ENCODE measurements at places on chromosomes 2 and 18.

GRCh38 chr2:172613040-172613439, 57.1 kb downstream of the PDK1 start:
- DNase-seq, result no peak

DNA sequence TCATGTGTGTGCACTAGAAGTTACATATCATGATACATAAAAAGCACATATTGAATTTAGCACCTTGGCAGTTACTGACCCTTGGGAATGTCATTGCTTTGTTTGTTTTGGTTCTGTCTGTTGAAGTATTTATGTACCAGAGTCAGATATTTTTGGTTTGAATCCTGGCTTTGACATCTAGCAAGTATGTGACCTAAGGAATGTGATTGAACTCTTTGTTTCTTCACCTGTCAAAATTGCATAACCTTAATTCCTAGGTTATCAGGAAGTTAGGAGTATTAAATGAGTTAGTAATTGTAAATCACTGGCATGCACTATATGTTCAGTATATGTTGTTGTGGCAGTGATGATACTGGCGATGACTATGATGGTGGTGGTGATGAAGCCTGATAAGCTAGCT, 1003.5 kb upstream of the NRXN1 start:
- no peak for DNase-seq

- DNase-seq, result no peak
Observed at GRCh38 chr18:5958822-5959221, 63.5 kb upstream of the TMEM200C start.

- peak; percentile 83 for DNase-seq
Observed at GRCh38 chr2:60551240-60552077, 2.0 kb downstream of the BCL11A start.
